ENCODE measurements at places on chromosomes 13 and 19. TPM values are rescaled to one million over a fixed set of nuclear protein-coding genes. Genes with fewer than 3 reads are reported as not detected.

- H3K36me3 ChIP-seq: no peaks in the 10 kb centered on the region
- no peak overlapping the region for H3K4me3 ChIP-seq
- no peak overlapping the region for H3K27ac ChIP-seq
Observed at GRCh38 chr13:44263751-44264620, 109.6 kb upstream of the SERP2 start.

DNA sequence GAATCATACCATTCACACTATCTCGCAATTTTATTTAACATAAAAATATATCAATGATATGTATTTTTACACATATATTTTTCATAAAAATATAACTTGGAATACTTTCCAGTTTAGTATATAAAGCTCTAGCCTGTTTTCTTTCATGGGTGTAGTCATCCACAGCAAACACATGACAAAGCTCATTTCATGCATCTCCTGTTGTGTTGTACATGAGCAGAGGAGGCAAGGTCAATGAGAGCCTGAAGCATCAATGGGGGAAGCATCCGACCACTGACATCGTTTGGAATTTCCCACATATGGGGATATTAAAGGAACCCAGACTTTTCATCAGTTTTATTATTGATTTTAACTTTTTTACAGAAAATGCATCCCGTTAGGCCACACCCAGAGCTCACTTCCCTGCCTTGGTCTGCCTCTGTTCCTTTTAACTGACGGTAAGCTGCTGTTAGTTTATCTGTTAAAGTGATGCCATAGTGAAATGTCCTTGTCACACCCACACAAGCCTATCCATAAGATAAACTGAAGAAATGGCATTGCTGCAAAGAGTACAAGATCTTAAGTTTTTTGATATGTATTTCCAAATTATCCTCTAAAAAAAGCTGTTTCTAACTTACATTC is 44.0 kb downstream of the MIPEP start:
- no peak overlapping the region for H3K4me3 ChIP-seq
- no peaks in the 10 kb centered on the region for H3K36me3 ChIP-seq
- no peaks in the 10 kb centered on the region for H3K4me1 ChIP-seq
- no peak for DNase-seq
- no peak overlapping the region for H3K27ac ChIP-seq

DNA sequence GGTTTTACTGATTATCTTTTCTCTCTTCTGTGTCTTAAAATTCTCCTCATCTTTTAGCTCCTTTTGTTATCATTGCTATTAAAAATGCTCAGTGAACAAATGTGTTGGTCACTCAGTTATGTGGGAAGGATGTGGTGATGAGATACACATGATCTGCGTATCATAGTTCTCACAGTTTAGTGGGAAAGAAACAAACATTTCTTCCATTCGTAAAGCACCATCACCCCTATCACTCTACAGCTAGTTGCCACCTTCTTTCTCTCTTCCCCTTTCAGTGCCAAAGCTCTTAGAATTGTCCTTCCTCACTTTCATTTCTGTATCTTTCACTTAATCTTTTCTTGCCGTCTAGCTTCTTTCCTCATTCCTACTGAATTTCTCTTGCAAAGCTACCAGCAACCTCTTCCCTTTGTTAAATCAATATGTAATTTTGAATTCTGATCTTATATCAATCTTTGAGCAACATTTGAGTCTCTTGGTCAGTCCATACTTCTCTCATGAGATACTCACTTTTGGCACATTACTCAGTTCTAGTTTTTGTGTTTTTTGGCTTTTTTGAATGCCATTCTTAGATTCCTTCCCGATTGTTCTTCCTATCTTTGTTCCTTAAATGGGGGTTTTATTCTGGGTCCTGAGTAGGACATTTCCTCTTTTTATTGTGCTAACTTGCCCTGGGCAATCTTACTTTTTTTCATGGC is 122.3 kb downstream of the PCCA start:
- no peaks in the 10 kb centered on the region for H3K36me3 ChIP-seq
- no peak overlapping the region for H3K4me3 ChIP-seq
- H3K27ac ChIP-seq: no peak overlapping the region
- no peaks in the 10 kb centered on the region for H3K4me1 ChIP-seq

- DNase-seq: no peak
- no peak overlapping the region for H3K4me3 ChIP-seq
- no peaks in the 10 kb centered on the region for H3K4me1 ChIP-seq
- no peaks in the 10 kb centered on the region for H3K27me3 ChIP-seq
- H3K36me3 ChIP-seq: no peaks in the 10 kb centered on the region
Observed at GRCh38 chr13:46232281-46232680, 20.6 kb downstream of the LRRC63 start.

PRR19 gene
- total RNA-seq: 0.32 TPM

GRCh38 chr13:80116107-80116506 is 224.8 kb downstream of the SPRY2 start:
- H3K36me3 ChIP-seq: no peaks in the 10 kb centered on the region
- H3K27me3 ChIP-seq: no peaks in the 10 kb centered on the region
- no peak overlapping the region for H3K27ac ChIP-seq
- H3K4me1 ChIP-seq: no peaks in the 10 kb centered on the region
- H3K4me3 ChIP-seq: no peak overlapping the region

Data from colonic mucosa (tissue), 4 donors.